ENCODE measurements at places on chromosomes 13 and 19.

DNA sequence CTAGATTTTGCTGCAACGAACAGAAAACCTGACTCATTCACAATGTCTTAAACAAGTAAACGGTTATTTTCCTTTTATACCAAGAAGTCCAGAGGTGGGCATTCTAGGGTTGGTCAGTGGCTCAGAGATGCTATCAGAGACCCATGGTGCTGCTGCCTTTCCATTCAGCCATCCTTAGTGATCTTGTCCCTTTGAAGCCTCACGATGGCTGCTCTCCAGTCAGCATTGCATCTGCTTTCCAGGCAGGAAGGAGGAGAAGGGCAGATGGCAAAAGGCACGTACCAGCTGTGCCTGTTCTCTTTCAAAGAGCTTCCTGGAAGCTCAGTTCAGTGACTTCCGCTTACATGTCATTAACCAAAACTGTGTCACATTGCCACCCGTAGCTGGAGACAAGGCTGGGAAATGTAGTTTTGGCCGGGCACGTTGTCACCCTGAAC lies 30.1 kb downstream of the WDFY2 start:
- no peak for DNase-seq

- DNase-seq: peak; percentile 75
Measured at GRCh38 chr13:77697217-77698103, at the start of gene SLAIN1. Gene SLAIN1, plus strand, starts transcription at chr13:77697687. Its CDS starts 227 bp downstream, at chr13:77697914.

GRCh38 chr19:23512151-23512925 lies 117.1 kb upstream of the ZNF91 start:
- DNase-seq: no peak

GRCh38 chr19:56116606-56117005 lies 4.5 kb downstream of the ZNF787 start:
- no peak for DNase-seq

DNA sequence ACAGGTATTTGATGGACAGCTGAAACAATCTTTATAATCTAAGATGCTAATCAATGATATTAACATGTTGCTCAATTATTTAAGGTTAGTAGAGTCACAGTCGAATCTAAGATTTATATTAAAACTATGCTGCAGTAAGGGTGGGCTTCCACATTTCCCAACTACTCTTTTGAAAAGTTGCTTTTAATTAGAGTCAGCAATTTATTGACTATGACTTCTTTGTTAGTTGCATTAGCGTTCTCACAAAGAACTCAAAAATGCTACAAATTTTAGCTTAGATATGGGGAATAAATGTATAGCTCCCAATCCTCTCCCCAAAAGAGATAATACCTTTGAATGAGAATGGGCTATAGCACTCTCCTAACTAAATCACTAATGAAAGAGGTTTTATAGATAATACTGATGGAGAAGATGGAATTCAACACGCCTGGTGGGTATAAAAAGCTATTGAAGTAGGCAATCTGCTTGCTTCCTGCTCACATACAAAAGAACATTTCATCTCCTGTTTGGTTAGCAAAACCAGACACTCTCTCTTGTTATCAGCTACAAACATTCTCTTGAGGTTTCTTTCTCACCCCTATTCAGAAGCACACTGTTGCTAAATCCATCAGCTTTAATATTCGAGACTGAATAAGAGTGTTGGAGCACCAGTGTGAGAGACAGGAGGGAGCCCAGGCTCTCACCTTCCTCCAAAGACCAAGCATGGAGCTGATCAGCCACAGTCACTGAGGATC lies 2.4 kb upstream of the FLT1 start:
- no peak for DNase-seq
